ENCODE measurements at places on chromosomes 1 and 21.

GRCh38 chr21:18142655-18143054 is 102.0 kb upstream of the CHODL start:
- no peak for DNase-seq

GRCh38 chr21:41526478-41527087 is 18.6 kb upstream of the TMPRSS2 start:
- DNase-seq = no peak

GRCh38 chr1:44512313-44512885 is 107.3 kb downstream of the RNF220 start:
- DNase-seq = no peak

GRCh38 chr1:17196496-17197185 is 8.3 kb upstream of the PADI1 start:
- DNase-seq = no peak

DNA sequence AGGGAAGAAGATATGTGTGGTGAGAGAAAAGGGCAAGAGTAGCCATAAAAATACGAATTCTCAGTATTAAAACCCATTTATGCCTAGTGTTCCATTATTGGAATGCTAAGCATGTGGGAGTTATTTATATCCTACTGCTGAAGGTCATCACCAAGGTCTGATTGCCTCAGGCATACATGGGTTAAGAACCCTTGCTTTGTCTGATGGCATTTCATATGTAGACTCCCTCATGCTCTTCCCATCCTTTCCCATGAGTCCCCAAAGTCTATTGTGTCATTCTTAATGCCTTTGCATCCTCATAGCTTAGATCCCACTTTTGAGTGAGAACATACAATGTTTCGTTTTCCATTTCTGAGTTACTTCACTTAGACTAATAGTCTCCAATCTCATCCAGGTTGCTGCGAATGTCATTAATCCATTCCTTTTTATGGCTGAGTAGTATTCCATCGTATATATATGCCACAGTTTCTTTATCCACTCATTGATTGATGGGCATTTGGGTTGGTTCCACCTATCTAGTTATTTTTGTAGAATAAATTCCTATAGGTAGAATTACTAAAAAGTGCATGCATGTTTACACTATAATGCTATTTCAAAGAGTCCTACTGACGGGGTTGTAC is 172.5 kb downstream of the DYRK1A start:
- DNase-seq = no peak

GRCh38 chr1:220879076-220879508 is at the start of gene HLX:
TSS of gene HLX (plus strand) at chr1:220879443. CDS start at chr1:220879858, 415 bp downstream.
- DNase-seq = peak; percentile 55

DNA sequence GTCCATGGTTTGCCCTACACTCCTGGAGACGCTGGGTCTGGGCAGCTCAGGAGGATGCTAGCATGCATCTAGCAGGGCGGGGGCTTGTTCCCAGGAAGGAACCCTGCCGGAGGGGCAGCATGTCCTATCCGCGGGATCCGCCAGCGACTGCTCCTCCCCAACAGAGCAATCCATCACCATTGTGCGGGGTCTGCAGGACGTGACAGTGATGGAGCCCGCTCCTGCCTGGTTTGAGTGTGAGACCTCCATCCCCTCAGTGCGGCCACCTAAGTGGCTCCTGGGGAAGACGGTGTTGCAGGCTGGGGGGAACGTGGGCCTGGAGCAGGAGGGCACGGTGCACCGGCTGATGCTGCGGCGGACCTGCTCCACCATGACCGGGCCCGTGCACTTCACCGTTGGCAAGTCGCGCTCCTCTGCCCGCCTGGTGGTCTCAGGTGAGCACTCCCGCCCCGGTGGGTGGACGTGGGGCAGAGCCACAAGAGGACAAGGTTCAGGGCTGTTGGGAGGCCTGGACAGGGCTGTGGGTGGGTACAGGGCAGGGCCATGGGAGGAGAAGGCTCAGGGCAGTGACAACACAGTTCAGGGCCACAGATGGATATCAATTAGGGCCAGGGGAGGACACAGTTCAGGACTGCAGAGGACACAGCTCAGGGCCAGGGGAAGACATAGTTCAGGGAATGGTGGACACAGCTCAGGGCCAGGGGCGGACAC is 71.3 kb downstream of the OBSCN start:
- no peak for DNase-seq

DNA sequence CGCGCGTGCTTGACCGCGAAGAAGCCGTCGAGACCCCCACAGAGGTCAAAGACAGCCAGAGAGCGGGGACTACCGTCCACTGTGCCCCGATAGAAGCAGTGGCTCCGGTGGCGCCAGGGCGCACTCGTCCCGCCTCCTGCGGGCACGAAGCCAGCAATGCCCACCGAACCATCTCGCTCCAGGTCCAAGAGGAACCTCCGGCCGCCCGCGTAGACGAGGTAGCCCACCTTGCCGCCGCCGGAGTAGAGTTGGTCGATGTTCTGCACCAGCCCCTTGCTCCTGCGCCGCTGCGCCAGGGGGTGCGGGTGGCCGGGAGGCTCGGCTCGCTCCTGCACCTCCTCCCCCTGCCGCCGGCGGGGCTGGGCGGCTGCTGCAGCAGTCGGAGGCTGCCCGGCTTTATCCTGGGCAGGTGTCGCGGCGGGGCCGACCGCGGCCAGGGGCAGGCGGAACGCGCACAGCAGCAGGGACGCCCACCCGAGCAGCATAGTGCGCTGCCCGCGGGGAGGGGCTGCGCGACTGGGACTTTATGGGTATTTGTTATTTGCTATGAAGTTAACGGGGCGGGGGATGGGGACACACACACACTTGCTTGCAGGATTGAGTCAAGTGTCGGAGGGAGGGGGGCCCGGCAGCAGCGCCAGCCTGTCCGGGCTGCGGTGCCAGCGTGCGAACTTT is 844 bp downstream of the ADAMTS5 start:
- DNase-seq = no peak

DNA sequence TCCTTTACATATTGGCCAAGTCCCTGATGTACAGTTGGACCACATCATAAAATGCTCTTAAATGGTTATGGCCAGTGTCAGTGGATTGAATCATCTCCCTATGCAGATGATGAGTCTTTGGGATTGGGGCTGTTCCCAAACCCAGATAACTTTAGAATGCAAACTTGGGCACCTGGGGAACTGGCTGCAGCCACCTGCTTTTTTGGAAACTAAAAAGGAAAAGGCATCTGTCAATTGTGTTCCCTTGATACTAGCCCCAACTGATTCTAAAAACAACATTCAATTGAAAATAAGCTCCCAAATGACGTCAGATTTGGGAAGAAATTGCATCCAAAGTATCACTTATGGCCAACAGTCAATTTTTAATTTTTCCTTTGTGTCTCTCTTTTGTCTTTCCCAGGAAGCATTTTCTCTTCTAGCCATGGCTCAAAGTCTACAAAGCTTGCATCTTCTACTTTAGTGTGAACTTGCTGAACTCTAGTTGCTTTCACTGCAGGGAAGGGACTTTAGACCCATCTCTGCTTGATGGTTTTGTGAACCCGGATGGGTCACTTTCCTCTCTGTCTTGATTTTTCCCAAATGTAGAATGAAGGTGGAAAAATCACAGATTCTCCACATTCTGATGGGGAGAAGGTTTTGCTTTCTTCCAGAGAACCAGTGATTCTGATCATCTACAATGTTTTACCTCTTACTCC is 402.3 kb upstream of the USP24 start:
- no peak for DNase-seq

DNA sequence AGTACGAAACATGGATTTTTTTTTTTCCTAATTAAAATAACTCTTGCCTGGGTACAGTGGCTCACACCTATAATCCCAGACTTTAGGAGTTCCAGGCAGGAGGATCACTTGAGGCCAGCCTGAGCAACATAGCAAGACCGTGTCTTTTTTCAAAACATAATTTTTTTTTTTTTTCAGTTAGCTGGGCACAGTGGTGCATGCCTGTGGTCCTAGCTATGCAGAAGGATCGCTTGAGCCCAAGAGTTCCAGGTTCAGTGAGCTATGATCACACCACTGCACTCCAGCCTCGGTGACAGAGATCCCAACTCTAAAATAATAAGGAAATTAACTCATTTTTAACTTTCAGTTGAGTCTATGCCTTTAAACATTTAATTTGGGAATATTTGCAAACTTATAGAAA is 170.1 kb downstream of the NEK7 start:
- DNase-seq = no peak

DNA sequence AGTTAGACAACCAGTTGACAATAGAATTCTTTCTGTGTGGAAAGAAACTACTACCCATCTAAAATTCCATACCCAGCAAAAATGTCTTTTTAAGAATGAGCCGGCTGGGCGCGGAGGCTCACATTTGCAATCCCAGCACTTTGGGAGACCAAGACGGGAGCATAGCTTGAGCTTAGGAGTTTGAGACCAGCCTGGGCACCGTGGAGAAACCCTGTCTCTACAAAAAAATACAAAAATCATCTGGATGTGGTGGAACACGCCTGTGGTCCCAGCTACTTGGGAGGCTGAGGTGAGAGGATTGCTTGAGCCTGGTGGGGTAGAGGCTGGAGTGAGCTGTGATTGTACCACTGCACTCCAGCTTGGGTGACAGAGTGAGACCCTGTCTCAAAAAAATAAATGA is 79.2 kb downstream of the SCCPDH start:
- no peak for DNase-seq

- no peak for DNase-seq
Observed at GRCh38 chr1:168287237-168287664, 6.6 kb downstream of the TBX19 start.

GRCh38 chr21:37230632-37231248 is 36.4 kb downstream of the VPS26C start:
- no peak for DNase-seq

- no peak for DNase-seq
Observed at GRCh38 chr1:77866296-77866695, 22.1 kb upstream of the NEXN start.

DNA sequence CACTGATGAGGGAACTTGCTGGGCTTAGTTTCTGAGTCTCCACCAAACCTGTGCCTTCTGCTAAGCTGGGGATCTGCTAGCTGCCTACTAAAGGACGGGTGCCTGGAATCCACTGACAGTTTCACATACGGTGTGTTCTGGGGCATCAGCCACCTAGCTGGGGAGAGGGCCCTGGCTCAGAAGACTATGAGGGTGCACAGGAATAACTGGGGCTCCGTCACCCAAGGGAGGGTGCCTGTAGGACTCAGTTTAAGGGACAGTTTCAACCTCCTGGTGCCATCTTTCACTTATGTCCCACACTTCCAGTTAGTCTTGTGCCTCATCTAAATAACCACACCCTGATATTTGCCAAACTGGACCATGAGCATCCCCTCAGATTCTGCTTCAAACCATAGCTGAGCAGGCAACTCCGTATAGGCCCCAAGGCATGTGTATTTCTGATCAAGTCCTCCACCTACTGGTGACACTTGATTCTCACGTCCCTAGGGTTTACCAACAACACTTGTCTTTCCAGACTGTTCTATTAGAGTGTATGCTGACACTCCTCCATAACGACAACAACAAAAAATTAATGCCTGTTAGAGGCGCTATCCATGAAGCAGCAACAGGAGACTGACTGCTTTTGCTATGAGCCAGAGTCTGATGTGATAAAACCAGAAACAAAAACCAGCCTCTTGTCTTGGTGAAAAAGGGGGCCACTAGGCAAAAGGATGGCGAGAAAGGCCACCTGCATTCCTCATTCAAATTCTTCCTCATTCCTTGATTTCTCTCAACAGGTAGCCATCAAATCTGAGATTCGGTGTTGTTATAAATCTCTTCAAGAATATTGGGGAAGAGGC is 55.0 kb upstream of the PAXBP1 start:
- peak; percentile 40 for DNase-seq

- no peak for DNase-seq
Observed at GRCh38 chr1:202964791-202965410, 2.2 kb downstream of the CYB5R1 start.

- no peak for DNase-seq
Observed at GRCh38 chr1:196259316-196259715, 348.9 kb downstream of the KCNT2 start.

DNA sequence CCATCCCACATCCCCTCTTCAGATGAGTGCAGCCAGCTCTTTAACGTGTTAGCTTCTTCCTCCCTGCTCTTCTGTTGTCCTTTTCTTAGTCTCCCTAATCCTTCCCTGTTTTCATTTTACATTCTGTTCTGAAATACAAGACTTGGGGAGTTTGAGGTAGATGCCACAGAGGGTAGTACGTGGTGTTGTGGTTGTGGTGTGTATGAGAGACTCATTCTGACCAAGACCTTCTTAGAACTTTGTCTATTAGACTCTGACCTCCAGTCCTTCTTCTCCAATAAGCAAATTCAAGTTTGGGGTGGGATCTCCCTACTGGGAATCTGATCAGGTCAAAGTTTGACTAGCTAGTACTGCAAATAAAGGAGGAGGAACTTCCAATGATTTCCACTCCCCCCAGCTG is 39.5 kb downstream of the CACNA1E start:
- no peak for DNase-seq

GRCh38 chr1:231735941-231736340 is 109.4 kb downstream of the DISC1 start:
- no peak for DNase-seq

DNA sequence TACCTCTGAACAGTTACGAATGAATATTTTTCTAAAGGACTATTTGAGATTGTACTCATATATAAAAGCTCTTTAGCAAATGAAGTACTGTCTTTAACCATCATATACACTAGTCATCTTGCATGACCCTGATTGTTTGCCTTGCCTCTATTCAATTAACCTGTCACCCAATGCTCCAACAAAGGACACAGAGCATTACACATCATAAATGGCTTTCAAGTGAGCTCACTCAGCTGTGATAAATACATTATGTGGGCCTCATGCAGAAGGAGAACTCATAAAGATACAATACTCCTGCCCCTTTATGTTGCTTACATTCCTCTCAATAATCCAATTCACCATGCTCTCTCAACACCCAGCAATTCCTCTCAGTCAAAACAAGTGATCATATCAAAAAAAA is 993.0 kb upstream of the PRMT6 start:
- DNase-seq = no peak

DNA sequence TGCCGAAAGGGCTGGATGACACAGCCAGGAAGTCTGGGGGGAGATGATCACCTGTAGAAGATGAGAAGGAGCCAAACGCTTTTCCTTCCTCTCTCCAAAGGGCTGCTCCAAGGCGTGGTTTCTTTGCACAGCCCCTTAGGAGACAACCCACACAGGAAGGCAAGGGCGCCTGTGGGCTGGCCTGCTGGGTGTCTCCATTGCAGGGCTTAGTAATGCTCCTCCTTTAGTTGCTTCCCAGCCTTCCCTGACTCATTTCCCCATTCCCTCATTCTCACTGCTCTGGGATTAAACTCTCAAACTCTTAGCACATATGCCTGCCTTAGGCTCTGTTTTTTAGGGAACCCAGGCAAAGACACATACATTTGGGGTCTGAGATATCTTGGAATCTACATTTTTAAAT is 1.7 kb upstream of the CLCA1 start:
- DNase-seq = no peak

DNA sequence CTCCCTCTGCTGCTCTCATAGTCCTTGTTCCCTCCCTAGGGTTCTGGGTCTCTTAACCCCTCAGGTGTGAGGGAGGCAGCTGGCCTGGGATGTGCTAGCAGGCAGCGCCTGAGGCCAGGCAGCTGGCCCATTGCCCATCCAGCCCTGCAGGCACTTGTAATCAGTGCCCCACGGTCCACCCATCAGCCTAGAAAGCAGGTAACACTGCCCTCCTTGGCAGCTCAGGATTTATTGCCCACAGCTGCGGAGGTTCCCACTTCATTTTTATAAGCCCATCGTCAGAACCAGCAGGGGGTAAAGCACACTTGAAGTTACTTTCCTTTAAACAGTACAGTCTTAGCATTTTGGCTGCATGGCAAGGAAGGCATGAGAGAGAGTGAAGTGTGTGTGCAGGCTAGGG is 70.6 kb downstream of the TMEM53 start:
- peak; percentile 44 for DNase-seq
